ENCODE measurements at places on chromosomes 12 and 14.

GRCh38 chr14:44029933-44030332, 477.1 kb downstream of the FSCB start:
- no peak for DNase-seq

DNA sequence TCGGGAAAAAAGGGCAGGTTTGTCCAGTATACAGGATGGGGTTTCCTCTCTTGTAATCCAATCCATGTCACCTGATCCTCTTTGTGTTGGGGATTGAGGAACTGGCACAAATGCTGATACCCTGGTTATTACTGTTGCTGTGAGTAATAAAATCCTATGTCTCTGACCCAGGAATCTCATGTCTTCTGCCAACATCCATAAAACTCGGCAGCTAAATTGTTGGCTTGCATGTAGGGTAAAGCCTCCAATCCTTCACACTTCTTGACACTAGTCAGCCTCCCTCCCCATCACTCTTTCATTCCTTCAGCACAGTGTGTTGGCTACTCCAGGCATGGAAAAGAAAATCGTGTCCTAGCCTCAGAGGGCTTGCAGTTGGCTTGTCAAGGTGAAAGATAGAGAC, 9.2 kb upstream of the NOS1 start:
- DNase-seq: no peak

GRCh38 chr14:69395929-69396328, 2.2 kb downstream of the ERH start:
- DNase-seq: no peak

GRCh38 chr12:11897923-11898322, 172.8 kb upstream of the BCL2L14 start:
- no peak for DNase-seq

GRCh38 chr14:37592482-37593408, 2.3 kb downstream of the FOXA1 start:
- no peak for DNase-seq

- no peak for DNase-seq
Measured at GRCh38 chr12:132061197-132061596, 82.9 kb downstream of the DDX51 start.

DNA sequence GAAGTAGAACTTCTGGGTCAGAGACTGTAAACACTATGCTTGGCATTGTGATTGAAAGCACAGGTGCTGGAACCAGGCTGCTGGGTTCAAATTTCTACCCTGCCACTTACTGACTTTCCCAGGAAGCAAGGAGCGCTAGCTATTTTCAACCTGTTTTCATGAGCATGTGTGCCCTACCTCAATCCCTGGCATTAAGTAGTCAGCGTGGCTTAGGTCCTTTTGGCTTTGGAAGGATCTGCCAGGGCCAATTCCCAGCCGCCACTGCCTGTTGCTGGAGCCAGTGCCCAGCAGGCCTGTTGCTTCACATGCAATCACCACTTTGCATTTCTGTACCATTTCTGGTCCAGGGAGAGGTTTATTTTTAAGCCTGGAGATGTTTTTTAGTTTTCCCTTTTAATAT, 196.3 kb downstream of the TRHDE start:
- DNase-seq: no peak

DNA sequence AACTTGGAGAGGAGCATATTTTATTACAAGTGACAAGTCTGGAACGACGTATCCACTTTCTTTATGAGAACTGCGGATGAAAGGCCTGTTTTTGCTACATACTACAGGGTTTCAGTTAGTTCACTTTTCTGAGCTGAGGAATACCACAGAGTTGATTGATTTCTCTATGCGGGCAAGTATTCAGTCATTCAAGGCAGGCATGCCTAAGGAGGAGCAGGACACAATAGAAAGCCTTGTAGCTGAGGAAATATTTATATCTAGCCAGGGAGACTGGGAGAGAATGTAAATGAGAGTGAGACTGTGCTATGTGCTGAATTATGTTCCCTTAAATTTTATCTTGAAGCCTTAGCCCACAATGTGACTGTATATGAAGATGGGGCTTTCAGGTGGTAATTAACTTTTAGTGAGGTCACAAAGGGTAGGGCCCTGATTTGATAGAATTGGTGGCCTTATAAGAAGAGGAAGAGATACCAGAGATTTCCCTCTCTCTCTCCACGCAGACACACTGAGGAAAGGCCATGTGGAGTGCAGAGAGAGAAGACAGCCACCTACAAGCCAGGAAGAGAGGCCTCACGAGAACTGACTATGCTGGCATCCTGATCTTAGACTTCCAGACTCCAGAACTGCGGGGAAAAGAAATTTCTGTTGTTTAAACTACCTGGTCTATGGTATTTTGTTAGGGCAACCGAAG, 459.0 kb upstream of the ATP2B1 start:
- no peak for DNase-seq

DNA sequence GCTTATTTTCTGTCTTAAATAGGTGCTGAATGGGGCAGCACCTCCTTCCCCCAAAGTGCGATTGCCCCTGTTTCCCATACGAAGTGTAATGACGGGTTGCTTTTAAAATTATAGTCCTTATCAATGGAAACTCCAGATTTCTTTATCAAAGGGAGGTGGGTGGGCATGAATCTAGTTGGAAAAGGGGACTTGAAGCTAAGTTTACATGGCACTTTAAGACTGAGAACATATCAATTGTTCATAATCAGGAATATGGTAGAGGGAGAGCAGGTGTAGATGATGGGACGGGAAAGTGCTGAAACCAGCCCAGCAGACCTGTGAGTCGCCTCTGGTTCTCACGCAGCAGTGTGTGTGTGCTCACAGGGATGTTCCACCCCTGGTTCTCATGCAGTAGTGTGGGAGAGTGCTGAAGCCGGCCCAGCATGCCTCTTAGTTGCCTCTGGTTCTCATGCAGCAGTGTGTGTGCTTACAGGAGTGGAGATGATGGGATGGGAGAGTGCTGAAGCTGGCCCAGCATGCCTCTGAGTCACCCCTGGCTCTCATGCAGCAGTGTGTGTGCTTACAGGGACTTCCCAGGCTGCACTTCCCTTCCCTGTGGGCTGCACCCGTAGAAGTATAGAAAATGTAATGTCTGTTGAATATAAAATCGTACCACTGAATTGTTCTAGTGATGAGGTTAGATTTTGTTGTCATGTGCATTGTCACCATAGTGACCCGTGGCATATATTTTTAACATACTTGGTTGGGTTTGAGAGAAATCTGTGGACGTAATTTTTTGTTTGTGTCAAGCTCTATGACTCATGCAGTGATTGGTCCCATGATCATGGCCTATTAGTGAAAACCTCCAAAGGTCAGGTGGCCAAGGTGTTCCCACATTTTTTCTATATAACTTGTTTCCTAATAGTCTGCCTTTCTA, 51.6 kb downstream of the GPATCH2L start:
- DNase-seq: no peak

- no peak for DNase-seq
Measured at GRCh38 chr14:74437496-74438053, 11.6 kb upstream of the SYNDIG1L start.

- DNase-seq: no peak
Measured at GRCh38 chr12:58925111-58925611, 4.9 kb upstream of the LRIG3 start.

- no peak for DNase-seq
Measured at GRCh38 chr12:21843795-21844194, 69.3 kb upstream of the KCNJ8 start.

GRCh38 chr12:33763331-33763730, 259.0 kb upstream of the ALG10 start:
- no peak for DNase-seq

DNA sequence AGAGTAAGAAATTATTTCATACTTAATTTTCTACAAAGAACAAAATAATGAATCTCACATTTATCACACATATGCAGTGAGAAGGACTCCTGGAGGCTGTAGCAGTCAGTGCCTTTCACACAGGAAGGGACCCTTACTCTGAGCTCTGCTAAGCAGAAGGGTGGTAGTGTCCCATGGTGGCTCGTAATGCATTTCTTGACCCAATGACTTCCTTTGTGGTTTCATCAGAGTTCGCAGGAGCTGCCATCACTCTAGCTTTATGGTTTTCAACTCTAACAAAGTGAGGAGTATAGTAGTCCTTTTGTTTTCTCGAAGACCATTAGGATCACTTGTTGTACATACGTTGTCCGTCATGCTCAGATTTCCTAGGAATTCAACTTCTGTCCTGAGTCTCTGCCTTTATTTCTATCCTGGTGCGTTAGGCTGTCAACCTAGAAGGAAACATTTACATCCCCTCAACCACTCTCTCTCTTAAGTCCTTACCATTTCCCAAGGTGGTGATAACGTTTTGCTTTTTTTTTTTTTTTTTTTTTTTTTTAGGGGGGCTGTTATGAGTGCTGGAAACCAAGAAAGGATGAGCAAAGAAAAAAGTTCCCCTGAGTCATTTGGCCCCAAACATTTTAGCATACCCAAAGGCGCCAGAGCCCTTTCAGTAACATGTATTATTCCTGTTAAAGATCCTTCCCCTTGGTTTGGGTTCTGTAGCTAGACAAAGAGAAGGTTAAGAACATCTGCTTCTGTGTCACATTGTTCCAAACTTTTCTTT, 37.2 kb downstream of the GABARAPL1 start:
- DNase-seq: no peak

DNA sequence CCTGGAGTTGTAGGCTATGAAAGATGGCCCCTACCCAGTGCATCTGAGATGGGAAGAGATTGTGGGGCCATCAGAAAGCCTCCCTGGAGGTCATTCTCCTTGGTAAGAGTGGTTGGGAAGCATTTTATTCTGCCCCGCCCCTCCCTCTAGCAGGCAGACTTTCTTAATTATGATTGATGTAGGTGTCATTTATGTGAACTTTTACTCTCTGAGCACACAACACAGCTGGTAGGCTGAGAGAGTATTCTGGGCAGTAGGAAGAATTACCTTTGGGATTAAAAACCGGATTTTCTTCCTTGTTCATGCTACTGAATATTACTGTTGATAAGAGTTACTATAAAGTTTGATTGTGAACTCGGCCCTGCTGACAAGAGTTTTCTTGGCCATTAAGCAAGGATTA, 266.8 kb downstream of the TTC6 start:
- no peak for DNase-seq

DNA sequence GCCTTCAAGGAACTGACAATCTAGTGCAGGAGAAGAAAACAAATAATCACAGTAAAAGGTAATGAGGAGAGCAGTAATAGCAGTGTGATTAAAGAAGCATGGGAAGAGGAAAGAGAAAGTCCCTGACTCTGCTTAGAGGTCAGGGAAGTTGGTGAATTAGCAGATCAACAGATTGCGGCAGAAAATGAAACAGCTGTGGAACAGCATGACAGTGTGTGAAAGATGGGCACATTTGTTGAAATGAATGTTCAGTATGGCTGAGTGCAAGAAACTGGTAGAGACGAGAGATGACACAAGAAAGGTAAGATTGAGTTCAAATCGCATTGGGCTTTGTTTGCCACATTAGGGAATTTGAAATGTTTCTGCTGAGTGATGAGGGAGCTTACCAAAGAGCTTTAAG, 63.7 kb upstream of the RASSF8 start:
- DNase-seq: no peak

DNA sequence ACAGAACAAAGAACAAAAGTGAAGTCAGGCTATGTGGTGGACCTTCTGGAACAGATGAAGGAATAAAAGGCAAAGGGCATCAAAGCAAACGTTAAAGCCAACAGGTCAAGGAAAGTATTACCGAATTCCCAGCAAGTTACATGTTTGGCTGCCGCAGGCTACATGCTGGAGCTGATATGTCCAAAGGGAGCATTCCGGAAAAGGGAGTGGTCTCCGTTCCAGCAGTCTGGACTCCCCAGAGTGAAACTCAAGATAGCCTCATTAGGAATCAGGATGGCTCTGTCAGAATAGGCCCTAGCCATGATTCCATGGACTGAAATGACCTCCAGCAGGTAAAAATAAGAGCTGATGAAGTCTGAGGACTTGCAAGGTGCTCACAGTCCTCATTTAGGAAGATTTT, 379.8 kb upstream of the PRICKLE1 start:
- DNase-seq: no peak

- DNase-seq: no peak
Measured at GRCh38 chr14:104563191-104563741, 16.3 kb upstream of the C14orf180 start.

GRCh38 chr14:53011053-53011462, 60.2 kb upstream of the FERMT2 start:
- no peak for DNase-seq

GRCh38 chr12:116060764-116061163, 216.7 kb downstream of the MED13L start:
- no peak for DNase-seq

DNA sequence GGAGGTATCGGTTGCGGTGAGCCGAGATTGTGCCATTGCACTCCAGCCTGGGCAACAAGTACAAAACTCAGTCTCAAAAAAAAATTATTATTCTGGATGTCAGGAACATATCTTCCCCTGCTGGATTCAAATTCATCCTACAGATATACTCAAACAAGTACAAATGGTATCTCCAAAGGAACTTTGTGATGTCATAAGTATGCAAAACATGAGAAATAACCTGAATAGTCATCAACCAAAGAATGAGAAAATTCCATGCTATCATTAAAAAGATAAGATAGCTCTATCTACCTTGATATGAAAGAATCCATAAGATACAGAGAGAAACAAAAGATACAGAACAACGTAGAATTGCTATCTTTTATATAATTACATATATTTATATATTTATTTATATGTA, 67.7 kb downstream of the EEA1 start:
- no peak for DNase-seq

- no peak for DNase-seq
Measured at GRCh38 chr12:2432856-2433255, 361.9 kb upstream of the FKBP4 start.

GRCh38 chr12:88242571-88242925, 100.4 kb downstream of the TMTC3 start:
- DNase-seq: no peak

GRCh38 chr14:20612403-20612802, 21.2 kb upstream of the RNASE12 start:
- no peak for DNase-seq

- DNase-seq: no peak
Measured at GRCh38 chr12:65977384-65977783, 153.1 kb downstream of the HMGA2 start.

DNA sequence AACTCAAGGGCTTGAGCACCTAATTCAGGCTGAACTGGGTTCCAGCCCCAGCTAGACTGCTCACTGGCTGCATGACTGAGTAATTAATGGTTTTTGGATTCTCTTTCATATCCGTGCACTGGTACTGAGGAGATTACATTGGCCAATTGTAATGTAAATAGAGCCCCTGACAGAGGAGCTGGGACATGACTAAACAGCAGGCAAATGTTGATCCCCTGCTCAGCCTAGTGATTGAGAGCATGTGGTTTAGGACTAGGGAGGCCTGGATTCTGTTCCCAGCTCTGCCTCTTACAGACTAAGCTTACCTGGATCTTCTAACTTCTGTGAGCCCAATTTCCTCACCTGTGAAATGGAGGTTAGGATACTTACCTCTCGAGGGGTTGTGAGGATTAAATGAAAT, 204.3 kb downstream of the ESR2 start:
- DNase-seq: no peak

DNA sequence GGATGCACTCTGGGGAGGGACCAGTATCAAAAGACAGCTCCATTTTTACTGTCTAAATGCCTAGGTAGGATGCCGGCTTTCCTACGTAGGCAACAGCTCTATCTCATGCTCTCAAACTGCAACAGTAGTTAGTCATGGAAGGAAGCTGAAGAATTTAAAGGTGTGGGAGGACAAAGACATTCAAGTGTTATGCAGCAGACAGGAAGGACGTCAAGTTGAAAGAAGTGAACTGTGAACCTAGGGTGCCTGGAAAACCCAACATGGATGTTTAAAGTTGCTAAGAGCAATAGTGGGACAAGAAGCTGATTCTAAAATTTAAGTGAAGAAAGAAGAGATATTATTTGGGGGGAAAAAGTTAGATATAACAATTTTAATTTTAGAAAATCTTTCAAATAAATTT, 5.9 kb downstream of the SEC23A start:
- no peak for DNase-seq

GRCh38 chr14:104110491-104111209, 25.1 kb downstream of the ASPG start:
- DNase-seq: no peak
